Anterior cingulate cortex (tissue), 58 donors: ENCODE measurements at places on chromosomes 7 and 10.

DNA sequence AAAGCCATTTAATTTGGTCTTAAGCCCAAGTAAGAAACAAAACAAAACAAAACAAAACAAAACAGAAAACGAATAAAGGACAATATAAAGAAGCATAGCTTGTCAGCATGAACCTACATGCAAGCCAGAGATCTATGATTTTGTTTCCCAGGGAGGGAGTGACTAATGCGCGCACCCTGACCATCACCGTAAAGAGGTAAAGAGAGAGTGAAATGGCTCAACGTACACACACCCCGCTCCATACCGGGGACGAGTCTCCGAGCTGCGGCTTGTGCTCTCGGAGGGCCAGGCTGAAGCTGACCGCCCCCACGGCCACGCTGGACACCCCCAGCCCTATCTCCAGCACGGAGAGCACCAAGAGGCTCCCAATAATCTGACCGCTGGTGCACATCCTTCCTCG lies 1.1 kb downstream of the TMEM196 start:
- no peak for DNase-seq

GRCh38 chr10:121647401-121647800 lies 49.2 kb upstream of the FGFR2 start:
- DNase-seq = no peak

DNA sequence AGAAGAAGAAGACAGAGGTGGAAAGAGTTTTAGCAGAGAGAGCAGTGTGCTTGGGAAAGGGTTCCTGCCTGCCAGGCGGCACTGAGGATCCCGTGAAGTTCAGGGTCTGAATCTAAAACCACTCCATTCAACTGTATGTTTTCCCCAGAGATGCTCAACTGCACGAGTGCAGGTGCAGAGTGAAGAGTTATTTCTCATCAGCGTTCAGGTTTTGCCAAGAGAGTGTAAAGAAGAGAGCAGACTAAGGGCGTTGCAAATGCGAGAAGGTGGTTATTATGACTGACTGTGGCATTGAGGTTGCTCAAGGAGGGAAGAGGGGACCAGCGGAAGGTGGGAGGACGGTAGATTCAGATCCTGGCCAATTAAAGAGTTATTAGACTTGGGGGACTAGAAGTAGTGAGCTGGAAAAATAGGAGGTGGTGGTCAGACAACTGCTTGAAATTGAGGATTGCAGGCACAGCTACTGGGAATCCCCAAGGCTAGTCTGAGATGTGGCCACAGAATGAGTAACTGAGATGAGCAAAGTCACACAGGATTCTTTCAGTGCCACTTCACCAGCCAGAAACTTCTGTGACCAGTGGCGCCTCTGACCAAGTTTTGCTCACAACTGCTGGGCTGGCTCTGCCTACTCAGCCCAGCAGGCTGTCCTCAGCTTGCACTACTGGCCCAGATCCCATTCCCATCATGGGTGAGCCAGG lies 29.1 kb downstream of the STRA8 start:
- DNase-seq = no peak

DNA sequence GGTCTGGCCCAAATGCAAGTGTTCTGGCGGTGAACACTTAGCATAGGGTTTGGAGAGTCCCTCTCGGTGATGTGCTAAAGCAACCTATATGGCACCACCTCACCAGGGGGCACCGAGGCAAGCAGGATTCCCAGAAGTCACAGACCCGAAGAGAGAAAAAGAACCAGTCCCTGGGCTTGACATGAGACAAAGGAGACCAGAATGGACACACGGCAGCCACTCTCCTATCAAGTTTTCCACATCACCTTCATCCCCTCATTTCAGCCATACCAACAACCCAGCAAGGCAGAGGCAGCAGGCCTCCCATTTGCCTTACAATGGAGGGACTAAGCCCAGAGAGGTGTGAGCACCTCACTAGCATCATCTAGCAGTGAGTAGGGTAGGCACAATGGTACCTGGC lies 19.7 kb downstream of the GPRIN2 start:
- DNase-seq = no peak

GRCh38 chr7:132584796-132585494 lies 8.7 kb upstream of the PLXNA4 start:
- DNase-seq = no peak

GRCh38 chr7:100949227-100949932 lies at the start of gene MUC3A:
Gene MUC3A, plus strand, starts transcription at chr7:100949534. Its CDS starts 91 bp downstream, at chr7:100949625.
- DNase-seq = no peak

DNA sequence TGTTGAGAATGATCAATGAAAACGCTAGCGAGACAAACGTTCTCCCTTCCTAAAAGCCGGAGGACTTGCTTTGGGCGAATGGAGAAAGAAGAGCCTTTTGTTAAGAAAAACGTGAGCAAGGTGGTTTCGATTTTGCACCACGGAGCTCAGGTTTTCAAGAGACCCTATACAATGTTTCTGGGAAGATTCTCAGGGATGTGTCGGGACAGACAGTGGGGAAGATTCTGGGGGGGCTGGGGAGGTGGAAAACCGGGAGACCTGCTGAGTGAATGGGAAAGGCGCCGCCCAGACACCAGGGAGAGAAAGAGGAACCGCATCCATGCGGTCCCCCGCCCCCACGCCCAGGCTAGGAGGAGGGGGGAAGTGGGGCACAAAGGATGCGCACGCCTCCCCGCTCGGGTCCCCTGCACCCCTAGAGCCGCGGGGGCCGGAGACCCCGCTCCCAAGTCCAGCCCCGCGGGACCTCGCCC lies 745 bp downstream of the YWHAG start:
- DNase-seq = peak; percentile 65

GRCh38 chr7:30330134-30331111 lies 46.0 kb downstream of the ZNRF2 start:
- DNase-seq = no peak

- no peak for DNase-seq
Observed at GRCh38 chr10:3924344-3924743, 139.3 kb upstream of the KLF6 start.

GRCh38 chr7:52569151-52569550 lies 466.3 kb upstream of the POM121L12 start:
- DNase-seq = no peak

DNA sequence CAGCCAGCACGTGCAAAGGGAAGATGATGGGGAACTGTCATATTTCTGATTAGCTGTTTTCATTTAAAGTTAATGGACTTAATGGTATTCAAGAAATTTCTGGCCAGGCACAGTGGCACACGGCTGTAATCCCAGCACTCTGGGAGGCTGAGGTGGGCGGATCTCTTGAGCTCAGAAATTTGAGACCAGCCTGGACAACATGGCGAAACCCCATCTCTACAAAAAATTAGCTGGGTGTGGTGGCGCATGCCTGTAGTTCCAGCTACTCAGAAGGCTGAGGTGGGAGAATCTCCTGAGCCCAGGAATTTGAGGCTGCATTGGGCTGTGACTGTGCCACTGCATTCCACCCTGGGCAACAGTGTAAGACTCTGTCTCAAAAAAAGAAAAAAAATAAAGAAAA lies 18.7 kb downstream of the STN1 start:
- no peak for DNase-seq

GRCh38 chr7:151094675-151095074 lies 8.4 kb downstream of the AGAP3 start:
- DNase-seq = no peak
